Liver (tissue), 10 donors: ENCODE measurements at places on chromosomes 2 and 18. TPM values are rescaled to one million over a fixed set of nuclear protein-coding genes. Genes with fewer than 3 reads are reported as not detected.

DNER gene
- not detected for total RNA-seq

C2orf78 gene
- not detected for total RNA-seq

HOXD1 gene
- total RNA-seq = not detected

MC5R gene
- not detected for total RNA-seq

FEV gene
- not detected for total RNA-seq

SERPINB3 gene
- 0.05 TPM for total RNA-seq

FBXO36 gene
- 0.56 TPM for total RNA-seq

SRD5A2 gene
- total RNA-seq = 23.3 TPM

GRB14 gene
- 51.0 TPM for total RNA-seq

DNA sequence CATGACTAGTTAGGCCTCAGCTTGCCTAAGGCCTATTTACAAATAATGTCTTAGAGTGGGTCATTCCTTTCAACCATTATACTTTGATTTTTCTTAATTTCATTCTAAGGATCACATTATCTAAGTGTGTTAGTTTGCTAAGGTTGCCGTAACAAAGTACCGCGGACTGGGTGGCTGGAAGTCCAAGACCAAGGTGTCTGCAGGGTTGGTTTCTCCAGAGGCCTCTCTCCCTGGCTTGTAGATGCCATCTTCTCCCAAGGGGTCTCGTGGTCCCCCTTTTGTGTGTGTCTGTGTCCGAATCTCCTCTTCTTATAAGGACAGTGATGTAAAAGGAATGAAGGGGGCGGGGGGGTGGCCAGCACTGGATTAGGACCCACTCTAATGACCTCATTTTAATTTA, 18.4 kb upstream of the ITM2C start:
- no peaks in the 10 kb centered on the region for H3K36me3 ChIP-seq
- DNase-seq = no peak
- no peak overlapping the region for H3K27ac ChIP-seq
- H3K4me3 ChIP-seq = no peak overlapping the region
- no peaks in the 10 kb centered on the region for H3K4me1 ChIP-seq
- H3K27me3 ChIP-seq = no peaks in the 10 kb centered on the region

- no peaks in the 10 kb centered on the region for H3K4me1 ChIP-seq
- H3K36me3 ChIP-seq = no peaks in the 10 kb centered on the region
- no peak for DNase-seq
- no peak overlapping the region for H3K27ac ChIP-seq
Observed at GRCh38 chr2:174014011-174014698, 49.0 kb upstream of the SP3 start.

DNA sequence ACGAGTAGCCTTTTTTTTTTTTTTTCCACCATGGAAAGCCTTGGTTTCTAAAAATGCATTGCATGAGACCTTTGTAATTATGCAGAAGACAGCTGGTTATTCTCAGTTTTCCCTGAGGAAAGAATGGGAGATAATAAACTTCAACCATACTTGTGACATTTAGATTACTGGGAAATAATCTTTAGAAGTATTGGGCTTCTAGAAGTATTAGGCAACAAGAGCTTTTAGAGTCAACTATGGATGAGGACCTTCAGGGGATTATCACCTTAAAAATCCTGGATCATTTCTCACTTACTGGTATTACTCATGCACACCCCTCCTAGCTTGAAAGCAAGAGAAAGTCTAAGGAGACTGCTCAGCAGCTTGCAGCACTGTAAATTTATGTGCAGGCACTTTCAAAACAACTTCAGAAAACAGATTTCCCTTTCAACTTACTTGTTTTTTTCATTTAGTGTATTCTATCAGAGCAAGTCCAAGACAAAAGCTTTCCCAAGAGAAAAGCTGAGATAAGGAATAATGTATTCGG, 175.9 kb downstream of the NRXN1 start:
- no peak overlapping the region for H3K4me3 ChIP-seq
- no peaks in the 10 kb centered on the region for H3K36me3 ChIP-seq
- H3K27ac ChIP-seq = no peak overlapping the region
- DNase-seq = no peak
- H3K4me1 ChIP-seq = no peaks in the 10 kb centered on the region
- no peaks in the 10 kb centered on the region for H3K27me3 ChIP-seq

DNA sequence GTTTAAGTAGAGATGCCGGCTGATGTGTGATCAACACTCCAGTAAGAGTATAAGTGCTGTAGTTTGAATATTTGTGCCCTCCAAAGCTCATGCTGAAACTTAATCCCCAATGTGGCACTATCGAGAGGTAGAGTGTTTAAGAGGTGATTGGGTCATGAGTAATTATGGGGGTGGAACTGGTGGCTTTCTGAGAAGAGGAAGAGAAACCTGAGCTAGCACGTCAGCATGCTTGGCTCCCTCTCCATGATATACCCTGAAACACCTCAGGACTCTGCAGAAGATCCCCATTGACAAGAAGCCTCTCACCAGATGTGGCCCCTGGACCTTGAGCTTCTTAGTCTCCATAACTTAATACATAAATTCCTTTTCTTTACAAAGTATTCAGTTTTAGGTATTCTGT, 584.8 kb downstream of the TSN start:
- no peaks in the 10 kb centered on the region for H3K4me1 ChIP-seq
- no peak for DNase-seq
- H3K27ac ChIP-seq = no peak overlapping the region
- no peak overlapping the region for H3K4me3 ChIP-seq
- no peaks in the 10 kb centered on the region for H3K36me3 ChIP-seq

DNA sequence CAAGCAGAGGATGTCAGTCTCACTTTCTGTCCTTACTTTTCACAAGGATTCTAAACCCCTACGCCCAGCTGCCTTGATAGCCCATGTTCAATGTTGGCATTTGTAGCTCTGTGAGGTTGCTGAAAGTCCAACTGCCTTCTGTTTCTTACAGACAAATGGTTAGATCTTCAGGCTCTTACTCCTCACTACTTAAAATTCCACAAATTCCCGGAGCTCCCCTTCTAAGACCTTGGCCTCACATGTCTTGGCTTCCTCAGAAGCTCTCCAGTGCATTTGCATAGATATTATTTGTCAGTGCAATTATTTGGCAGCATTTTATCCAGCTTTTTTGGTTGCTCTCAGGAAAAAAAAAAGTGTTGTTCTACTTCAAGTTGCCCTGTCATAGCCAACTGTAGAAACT, 453.7 kb upstream of the CELF4 start:
- H3K27ac ChIP-seq = no peak overlapping the region
- no peak for DNase-seq
- no peaks in the 10 kb centered on the region for H3K27me3 ChIP-seq

- H3K27ac ChIP-seq = peak overlapping the region; percentile 100
- no peak overlapping the region for H3K4me3 ChIP-seq
- DNase-seq = peak; percentile 82
- peaks cover 16% of the 10 kb centered on the region for H3K4me1 ChIP-seq
- H3K36me3 ChIP-seq = no peaks in the 10 kb centered on the region
Observed at GRCh38 chr2:70141902-70142589, 48.8 kb downstream of the C2orf42 start.

GRCh38 chr2:119385466-119385865, 18.7 kb downstream of the DBI start:
- no peak overlapping the region for H3K27ac ChIP-seq
- H3K4me1 ChIP-seq = peaks cover 5% of the 10 kb centered on the region
- H3K36me3 ChIP-seq = no peaks in the 10 kb centered on the region
- DNase-seq = no peak

DNA sequence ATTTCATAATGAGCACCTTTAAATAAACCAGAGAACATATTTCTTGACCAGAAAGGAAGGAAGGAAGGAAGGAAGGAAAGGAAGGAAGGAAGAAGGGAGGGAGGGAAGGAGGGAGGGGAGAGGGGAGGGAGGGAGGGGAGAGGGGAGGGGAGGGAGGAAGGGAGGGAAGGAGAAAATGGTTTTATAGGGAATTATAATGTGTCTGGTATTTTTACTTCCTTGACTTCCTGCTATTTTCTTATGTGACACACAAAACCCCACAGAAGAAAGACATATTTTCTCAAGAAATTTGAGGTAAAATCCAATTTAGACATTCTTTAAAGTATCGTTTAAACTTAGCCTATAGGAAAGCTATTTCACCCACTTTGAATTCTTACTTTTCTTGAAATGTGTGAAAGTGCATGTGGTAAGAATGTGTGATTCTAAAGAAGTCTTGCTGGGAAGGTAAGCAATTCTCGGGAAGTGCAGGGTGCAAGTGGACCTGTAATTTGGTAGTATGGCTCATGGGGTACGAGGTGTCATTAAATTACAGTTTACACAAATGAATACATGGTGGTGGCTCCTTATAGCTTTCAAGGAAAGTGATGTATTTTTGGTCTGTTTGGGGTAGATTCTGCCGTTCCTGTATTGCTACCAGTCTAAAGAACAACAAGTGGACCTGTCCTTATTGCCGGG, 18.0 kb downstream of the RNF125 start:
- peaks cover 8% of the 10 kb centered on the region for H3K36me3 ChIP-seq
- no peak overlapping the region for H3K4me3 ChIP-seq
- H3K27me3 ChIP-seq = no peaks in the 10 kb centered on the region
- H3K27ac ChIP-seq = no peak overlapping the region
- peaks cover 1% of the 10 kb centered on the region for H3K4me1 ChIP-seq
- DNase-seq = no peak
